ENCODE measurements at places on chromosomes 7 and 10. TPM values are rescaled to one million over a fixed set of nuclear protein-coding genes. Genes with fewer than 3 reads are reported as not detected.

GRCh38 chr7:105831824-105832535 lies 44.4 kb downstream of the ATXN7L1 start:
- no peaks in the 10 kb centered on the region for H3K27me3 ChIP-seq
- peaks cover 43% of the 10 kb centered on the region for H3K4me1 ChIP-seq
- H3K36me3 ChIP-seq: no peaks in the 10 kb centered on the region
- H3K27ac ChIP-seq: no peak overlapping the region

GRCh38 chr10:130686689-130687300 lies 550.6 kb downstream of the GLRX3 start:
- H3K27ac ChIP-seq: no peak overlapping the region
- peak; percentile 27 for DNase-seq
- no peaks in the 10 kb centered on the region for H3K36me3 ChIP-seq
- H3K4me3 ChIP-seq: no peak overlapping the region

Gene DEPP1
- 0.50 TPM for total RNA-seq

Gene OAT
- 42.5 TPM for total RNA-seq

Gene CDH23
- total RNA-seq: 2.0 TPM

DNA sequence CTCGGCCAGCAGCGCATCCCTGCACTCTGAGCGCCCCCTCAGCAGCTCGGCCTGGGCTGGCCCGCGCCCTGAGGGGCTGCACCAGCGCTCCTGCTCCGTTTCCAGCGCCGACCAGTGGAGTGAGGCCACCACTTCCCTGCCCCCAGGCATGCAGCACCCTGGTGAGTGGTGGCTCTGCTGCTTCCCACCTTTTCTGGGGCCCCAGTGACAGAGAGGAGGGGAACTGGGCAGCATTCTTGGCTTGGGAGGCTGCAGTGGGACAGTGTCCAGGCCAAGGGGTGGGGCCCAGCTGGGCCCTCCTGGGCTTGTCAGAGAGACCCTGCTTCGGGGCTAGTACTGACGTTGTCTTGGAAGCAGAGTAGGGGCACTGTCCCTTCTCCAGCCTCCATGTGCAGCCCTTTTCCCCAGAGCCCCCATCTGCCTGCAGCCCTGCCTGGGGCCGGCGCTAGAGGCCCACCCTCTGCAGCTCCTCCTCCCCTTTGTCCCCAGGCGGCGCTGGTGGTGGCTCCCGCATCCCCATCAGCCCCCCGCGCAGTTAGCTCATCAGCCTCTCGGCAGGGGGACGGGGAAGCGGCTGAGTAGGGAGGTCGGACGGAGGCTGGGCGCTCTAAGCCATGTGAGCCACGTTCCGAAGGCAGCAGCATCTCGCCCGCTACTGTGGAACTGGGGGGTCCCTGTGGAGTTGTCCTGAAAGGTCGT lies 29.2 kb downstream of the GBX1 start:
- H3K36me3 ChIP-seq: peaks cover 6% of the 10 kb centered on the region
- H3K27ac ChIP-seq: no peak overlapping the region
- H3K4me3 ChIP-seq: no peak overlapping the region

DNA sequence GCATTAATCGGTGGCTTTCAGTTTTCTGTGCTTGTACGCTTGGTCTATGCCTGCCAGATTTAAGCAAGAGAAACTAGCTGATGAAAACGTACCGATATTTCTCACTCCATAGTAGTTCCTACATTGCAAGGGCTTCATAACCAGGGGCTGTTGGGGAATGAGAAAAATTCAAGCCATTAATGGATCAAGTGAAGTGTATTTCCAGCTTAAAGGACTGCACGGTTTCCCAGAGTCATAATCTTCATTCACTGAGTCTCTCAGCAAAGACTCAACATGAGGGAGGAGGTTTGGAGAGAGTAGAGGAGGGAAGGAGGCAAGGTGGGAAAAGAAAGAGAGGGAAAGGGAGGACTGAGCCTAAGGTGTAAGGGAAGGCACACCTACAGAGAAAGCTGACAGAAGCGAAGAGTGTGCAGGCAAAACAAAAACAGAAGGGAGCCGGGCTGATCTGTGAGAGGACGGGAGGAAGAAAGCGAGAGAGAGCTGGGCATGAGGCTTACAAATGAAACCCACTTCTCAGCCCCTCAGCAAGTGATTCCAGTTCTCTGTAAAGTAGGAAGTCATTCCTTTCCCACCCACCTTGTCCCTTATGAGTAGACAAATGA lies 625 bp downstream of the GIMAP2 start:
- no peaks in the 10 kb centered on the region for H3K4me1 ChIP-seq
- no peak overlapping the region for H3K4me3 ChIP-seq
- peaks cover 60% of the 10 kb centered on the region for H3K27me3 ChIP-seq
- DNase-seq: no peak
- H3K27ac ChIP-seq: no peak overlapping the region

DNA sequence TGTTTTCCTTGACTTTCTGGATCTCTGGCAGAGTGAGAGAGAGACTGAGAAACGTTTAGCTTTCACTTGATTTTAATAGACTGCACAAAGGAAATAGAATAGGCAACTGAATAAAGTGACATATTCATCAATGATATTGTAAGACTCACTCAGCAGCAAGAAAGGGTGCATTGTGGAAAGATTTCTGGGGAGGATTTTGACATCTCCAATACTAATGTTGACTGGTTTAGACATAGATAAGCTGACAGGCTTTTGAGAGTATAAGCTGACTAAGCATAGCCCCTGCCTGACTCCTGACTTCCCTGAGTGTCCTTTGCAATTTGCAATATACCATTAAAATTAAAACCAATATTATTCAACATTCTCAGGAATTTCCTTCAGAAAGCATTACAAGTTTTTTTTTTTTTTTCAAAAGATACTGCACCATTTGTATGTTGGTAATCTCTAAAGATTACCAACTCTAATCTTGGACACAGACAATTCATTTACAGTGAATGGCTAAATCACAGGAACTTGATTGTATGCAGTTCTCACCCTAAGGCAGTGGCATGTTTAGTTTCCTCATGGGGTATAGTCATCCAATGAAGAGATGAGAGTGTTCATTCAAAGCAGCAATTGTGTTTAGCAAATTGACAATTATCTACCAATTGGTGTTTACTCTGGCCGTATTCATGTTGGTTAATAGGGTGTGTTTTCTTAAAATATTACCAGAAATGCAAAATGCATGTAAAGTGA lies 325.6 kb downstream of the SORCS3 start:
- no peak overlapping the region for H3K4me3 ChIP-seq
- peaks cover 17% of the 10 kb centered on the region for H3K4me1 ChIP-seq
- no peak overlapping the region for H3K27ac ChIP-seq
- peaks cover 3% of the 10 kb centered on the region for H3K27me3 ChIP-seq
- DNase-seq: no peak
- H3K36me3 ChIP-seq: peaks cover 3% of the 10 kb centered on the region

Gene NKX2-3
- not detected for total RNA-seq

DNA sequence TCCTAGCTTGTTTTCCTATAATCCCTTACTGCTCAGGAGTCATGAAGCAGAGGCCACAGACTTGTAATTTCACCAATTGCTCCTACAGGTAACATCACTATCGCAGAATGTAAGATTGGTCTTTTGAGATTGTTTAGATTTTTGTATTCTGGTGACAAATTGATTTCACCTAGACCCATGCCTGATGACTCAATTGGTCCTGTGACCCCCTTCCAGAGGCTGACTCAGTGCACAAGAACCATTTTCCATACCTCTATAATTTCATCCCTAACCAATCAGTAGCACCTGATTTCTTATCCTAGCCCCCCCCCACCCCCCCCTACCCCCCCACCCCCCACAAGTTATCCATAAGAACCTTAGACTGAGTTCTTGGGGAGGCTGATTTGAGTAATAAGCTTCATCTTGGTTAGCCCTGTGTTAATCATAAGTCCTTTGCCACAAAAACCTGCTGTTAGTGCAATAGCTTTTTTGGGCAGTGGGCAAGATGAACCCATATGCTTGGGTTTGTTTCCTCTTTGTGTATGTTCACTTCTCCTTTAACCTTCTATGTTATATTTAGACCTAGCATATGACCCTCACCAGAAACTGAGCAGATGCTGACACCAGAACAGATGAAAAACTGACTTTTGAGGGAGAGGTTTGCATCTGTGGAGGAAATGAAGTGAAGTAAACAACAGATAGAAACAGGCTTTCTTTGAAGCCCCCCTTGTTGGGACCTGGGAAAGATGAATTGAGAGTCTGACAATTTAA lies 187.1 kb downstream of the KIF20B start:
- H3K27ac ChIP-seq: no peak overlapping the region
- DNase-seq: no peak
- peaks cover 13% of the 10 kb centered on the region for H3K4me1 ChIP-seq
- no peaks in the 10 kb centered on the region for H3K27me3 ChIP-seq
- no peaks in the 10 kb centered on the region for H3K36me3 ChIP-seq

DNA sequence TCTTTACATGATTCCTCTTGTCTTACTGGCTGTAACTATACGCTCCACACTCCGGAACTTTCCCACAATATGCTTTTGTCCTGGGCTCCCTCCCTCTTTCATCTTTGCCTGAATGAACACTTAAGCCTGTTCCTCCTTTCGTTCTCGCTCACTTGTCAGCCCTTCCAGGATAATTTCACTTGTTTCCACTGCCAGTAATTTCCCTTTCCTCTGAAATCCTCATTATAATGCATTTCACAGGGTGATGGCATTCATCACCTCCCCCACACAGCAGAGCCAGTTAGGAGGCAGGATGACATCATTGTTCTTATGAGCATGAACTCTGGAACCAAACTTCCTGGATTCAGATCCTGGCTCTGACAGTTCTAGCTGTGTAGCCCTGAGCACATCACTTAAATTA lies 372.6 kb downstream of the GPR158 start:
- H3K4me3 ChIP-seq: no peak overlapping the region
- H3K27ac ChIP-seq: no peak overlapping the region

- H3K27me3 ChIP-seq: no peaks in the 10 kb centered on the region
- H3K27ac ChIP-seq: no peak overlapping the region
- no peak overlapping the region for H3K4me3 ChIP-seq
- H3K4me1 ChIP-seq: peaks cover 64% of the 10 kb centered on the region
- no peak for DNase-seq
Observed at GRCh38 chr10:103746598-103746997, 108.8 kb downstream of the SH3PXD2A start.

DNA sequence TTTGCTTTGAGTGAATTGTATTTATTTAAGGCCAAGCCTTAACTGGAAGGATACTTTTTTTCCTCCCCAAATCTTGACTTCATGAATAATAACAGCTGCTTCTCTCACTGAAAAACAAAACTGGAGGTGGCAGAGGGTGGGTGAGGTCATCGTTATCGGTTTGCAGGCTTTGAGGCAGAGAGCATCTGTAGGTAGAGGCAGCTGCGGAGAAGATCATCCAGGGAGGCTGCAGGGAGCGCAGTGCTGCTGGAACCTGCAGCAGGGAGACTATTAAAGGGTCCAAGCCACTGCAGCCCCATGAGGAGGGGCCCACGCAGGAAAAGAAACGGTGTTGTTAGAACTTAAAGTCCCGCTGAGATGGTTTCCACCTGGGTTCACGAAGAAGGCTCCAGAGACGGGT lies 112.1 kb upstream of the SDK1 start:
- H3K4me1 ChIP-seq: peaks cover 46% of the 10 kb centered on the region
- no peak for DNase-seq
- peaks cover 7% of the 10 kb centered on the region for H3K36me3 ChIP-seq
- no peak overlapping the region for H3K4me3 ChIP-seq
- H3K27me3 ChIP-seq: no peaks in the 10 kb centered on the region
- H3K27ac ChIP-seq: peak overlapping the region; percentile 15

DNA sequence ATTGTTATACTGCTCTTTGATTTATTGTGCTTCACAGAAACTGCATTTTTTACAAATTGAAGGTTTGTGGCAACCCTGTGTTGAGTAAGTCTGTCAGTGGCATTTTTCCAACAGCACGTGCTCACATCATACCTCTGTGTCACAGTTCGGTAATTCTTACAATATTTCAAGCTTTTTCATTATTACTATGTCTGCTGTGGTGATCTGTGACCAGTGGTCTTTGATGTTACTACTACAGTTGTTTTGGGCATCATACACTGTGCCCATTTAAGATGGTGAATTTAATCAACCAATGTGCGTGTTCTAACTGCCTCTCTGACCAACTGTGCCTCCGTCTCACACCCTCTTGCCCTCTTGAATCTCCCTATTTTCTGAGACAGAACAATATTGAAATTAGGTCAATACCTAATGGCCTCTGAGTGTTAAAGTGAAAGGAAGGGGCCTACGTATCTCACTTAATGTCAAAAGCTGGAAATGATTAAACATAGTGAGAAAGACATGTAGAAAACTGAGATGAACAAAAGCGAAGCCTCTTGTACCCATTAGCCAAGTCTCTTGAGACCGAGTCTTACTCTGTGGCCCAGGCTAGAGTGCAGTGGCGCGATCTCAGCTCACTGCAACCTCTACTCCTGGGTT lies 20.2 kb upstream of the ASL start:
- DNase-seq: no peak
- H3K4me1 ChIP-seq: no peaks in the 10 kb centered on the region
- H3K27me3 ChIP-seq: no peaks in the 10 kb centered on the region
- no peaks in the 10 kb centered on the region for H3K36me3 ChIP-seq
- no peak overlapping the region for H3K4me3 ChIP-seq

Gene CTAGE6
- total RNA-seq: not detected

DNA sequence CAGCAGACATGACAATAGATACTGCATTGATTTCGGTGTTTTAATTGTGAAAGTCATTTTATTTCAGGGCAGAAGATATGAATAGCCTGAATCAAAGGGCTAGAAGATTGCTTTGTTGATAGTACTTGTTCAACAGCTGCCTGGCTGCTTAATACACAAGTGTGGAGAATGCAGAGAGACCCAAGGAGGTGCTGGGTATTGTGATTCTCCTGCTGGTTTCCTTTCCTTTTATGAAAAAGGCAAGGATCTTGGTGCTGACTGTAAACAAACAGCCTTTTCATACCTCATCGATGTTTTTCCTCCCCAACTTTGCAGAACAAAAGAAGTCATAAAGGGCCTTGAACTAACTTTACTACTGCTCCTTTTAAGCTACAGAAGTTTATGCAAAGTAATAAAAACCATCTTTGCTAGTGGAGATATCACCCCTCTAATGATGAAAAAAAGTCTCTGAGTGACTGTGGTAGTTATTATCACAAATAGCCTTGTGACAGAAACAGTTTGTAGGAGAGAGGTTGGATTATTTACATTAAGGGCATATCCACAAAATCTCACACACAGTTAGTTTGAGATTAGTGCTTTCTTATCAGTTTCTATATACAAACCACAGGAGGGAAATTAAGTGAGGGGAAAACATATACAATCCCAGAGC lies 800.0 kb downstream of the LRMDA start:
- H3K27ac ChIP-seq: peak overlapping the region; percentile 47
- peak overlapping the region; percentile 17 for H3K4me3 ChIP-seq
- H3K4me1 ChIP-seq: peaks cover 34% of the 10 kb centered on the region
- H3K27me3 ChIP-seq: peaks cover 14% of the 10 kb centered on the region

DNA sequence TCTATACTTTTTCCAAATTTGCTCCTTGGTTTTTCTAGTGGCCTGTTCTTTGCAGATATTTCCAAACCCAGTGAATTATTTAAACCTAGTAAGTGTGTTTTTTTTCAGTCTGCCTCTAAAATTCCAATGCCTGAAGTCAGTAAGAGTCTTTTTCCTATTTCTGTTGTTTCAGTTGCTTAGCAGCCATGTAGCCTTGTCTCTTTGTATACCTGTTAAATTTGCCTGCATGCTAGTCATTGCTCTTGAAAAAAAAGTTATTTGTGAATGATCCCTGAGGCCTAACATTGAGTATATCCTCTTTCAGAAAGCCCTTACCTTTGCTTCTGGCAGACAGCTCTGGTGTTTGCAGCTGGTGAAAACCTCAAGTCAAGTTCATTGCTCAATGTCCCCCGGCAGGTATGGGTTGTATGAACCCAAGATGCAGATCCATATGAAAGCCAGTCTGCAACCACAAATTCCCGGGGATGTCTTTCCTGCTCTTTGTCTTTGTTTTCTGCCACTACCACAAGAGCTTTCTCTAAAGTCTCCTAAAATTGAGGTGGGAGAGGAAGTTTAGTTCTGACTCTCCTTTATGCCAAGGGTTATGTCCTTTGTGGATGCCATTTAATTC lies 35.7 kb downstream of the CH25H start:
- no peak overlapping the region for H3K4me3 ChIP-seq
- no peaks in the 10 kb centered on the region for H3K27me3 ChIP-seq
- DNase-seq: no peak
- no peaks in the 10 kb centered on the region for H3K36me3 ChIP-seq

All from neural crest cell (in vitro differentiated cells).